ENCODE measurements at places on chromosomes 11 and 22.

DNA sequence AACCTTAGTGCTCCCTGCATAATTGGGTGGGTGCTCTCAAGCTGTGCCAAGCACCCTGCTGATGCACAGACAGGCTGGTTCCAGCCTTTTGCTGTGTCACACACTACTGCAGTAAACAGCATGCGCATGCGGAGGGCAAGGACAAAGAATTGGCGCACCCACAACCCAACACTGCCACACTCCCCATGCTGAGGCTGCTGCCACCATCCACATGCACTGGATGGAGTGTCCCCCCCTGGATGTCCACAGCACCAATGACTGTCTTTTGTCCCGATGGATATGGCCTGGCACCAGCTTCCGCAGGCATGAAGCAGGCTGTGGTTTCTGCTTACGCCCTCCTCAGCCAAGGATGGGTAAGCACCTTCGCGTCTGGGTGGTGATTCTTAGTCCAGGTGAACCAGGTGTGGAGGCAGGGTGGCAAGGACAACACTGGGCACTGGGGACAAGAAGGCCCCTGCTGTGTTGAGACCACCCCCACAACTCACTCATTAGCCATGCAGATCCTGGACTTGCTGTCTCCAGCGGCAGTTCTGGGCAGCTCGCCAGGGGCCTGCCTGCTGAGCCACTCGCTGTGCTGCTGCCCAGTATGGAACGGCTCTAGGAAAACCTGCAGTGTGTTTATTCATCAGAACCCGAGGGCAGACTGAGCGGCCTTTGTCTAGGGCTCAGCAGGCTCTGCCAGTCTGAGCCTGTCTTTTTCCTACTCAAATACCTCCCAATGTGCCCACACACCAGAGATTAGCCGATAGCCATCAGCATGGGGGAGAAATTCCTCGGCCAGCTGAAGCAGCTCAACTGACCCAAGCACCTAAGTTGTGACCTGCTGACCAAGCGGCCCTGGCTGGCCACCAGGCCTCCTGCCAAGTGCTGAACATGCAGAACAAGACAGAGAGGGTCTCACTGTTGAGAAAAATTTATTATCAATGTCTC is 8.2 kb upstream of the NAP1L4 start:
- no peak for DNase-seq

GRCh38 chr11:71222318-71223080 is 29.9 kb downstream of the SHANK2 start:
- no peak for DNase-seq

DNA sequence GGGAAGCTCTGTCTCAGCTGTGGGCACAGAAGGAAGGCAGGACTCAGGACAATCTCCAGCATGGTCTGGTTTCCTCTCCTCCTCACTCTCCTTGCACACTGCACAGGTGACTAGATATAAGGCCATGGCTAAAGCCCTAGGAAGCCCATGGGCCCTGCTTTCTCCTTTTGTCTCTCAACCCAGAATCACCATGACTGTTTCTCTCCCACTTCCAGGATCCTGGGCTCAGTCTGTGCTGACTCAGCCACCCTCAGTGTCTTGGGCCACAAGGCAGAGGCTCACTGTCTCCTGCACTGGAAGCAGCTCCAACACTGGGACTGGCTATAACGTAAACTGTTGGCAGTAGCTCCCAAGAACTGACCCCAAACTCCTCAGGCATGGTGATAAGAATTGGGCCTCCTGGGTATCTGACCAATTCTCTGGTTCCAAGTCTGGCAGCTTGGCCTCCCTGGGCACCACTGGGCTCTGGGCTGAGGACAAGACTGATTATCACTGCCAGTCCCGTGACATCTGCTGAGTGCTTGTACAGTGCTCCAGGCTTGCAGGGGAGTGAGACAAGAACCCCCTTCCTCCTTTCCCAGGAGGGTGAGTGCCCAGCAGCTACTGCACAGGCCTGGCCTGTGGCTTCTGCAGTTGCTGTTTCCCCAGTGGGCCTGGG is 104.0 kb upstream of the TOP3B start:
- DNase-seq = no peak

GRCh38 chr22:44351685-44352377 is 39.1 kb upstream of the SHISAL1 start:
- no peak for DNase-seq

DNA sequence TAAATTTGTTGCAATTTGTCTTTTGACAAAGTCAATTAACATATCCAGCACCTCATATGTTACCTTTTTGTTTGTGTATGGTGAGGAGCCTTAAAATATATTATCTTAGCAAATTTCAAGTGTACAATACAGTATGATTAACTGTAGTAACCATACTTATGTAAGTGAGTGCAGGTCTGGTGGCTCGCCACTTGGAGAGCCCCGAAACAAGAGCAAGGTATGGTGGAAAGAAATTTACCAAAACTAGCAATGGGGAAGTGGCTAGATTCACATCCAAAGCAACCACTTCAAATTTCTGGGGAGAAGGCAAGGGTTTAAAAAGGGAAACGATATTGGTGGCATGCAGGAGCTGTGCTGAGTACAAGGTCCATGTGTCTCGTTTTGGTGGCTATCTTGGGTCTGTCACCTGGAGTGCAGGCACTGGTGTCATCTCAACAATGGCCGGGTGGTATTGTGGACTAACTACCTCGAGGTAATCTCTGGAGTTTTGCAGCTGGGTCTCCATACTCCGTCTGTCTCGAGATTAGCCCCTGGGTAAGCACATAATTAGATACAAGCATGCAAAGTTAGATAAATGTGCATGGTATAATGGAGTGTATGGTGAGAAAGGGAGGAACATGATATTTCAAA is 8.2 kb upstream of the FNBP4 start:
- no peak for DNase-seq

- DNase-seq = no peak
Measured at GRCh38 chr22:27580311-27580897, 221.2 kb downstream of the MN1 start.

- no peak for DNase-seq
Measured at GRCh38 chr11:124640666-124641065, 18.0 kb downstream of the TBRG1 start.

- DNase-seq = no peak
Measured at GRCh38 chr11:134644476-134645456, 232.7 kb upstream of the B3GAT1 start.

DNA sequence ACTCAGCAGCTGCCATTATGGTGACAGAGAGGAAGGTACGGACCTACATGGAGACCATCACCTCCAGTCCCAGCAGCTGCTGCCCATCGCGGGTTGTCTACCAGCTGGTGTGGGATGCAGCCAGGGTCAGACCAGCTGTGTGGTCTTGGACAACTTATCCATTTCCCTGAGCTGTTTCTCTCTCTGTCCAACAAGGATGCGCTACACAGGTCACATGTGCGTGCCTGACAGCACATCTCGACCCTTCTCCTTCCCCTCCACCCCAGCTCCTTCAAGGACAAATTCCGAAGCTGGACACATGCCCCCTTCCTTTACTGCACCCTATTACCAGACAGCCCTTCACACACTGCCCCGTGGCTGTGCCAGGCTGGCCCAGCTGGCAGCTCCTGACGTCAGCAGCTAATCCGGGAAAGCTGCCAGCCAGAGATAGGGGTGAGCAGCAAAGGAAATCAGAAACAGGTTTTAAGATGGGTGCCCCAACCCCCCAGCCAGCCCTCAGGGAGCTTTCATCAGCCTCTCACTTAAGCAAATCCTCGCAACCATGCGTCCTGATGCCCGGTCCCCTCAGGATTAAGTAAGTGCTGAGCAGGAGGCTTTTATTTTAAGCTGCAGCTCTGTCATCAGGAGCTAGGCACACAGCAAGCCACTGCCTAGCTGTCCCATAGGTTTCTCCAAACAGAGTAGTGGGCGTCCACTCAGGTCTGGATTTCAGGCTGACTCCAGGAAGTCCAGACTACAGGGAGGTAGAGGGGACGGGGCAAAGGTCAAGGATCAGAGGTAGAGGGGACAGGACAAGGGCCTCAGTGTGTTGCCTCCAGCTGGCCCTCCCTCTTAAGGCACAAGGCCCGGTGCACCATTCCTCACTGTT is 20.3 kb downstream of the TEF start:
- DNase-seq = no peak

GRCh38 chr11:41775296-41775695 is 315.8 kb upstream of the LRRC4C start:
- no peak for DNase-seq

DNA sequence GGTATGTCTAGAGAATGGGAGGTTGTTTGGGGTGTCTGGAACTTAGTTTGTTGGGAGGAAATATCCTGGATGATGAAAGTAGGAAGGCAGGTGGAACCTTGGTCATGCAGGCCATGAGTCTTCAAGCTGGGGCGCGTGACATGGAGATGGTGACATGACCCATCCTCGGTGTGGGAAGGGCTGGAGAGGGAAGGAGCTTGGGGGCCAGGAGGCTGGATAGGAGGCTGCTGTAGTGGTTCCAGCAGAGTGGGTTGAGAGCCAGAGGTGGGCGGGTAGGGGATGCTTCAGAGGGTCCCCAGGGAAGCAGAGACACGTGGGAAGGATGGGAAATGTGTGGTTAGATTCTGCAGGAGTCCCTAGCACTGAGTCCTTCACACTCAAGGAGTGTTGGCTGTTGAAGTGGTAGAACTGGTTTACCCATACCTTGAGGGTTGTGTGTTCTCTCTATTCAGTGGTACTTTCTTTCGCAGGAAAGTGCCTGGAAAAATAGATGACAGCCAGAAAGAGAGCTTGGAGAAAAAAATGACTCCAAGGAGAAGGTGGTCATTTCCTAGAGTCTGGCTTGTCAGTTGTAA is 56.8 kb downstream of the LDLRAD3 start:
- DNase-seq = no peak

DNA sequence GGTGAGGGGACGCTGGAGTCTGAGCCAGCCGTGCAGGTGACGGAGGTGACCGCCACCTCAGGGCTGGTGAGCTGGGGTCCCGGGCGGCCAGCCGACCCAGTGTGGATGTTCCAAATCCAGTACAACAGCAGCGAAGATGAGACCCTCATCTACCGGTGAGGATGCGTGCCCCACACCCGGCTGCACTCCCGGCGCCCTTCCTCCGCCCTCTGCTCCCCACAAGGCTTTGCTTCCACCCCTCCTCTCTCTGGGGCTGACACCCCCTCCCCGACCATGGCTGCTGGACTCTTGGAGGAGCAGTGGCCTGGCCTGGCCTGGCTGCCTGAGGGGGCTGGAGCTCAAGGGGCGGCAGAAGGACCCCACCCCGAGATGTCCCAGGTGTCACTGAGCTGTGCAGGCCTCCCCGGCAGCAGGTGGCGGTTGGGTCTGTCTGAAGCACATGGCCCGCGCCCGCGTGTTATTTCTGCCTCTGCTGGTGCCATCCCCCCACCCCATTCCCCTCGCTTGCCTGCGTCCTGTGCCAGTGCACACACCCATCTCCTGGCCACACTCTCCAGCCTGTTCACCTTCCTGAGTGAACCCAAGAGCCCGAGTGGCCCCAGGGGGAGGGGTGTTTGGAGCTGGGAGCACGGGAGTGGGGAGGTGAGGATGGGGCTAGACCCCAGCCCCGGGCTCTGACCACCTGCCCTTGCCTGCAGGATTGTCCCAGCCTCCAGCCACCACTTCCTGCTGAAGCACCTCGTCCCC is 2.2 kb downstream of the LRFN4 start:
- DNase-seq = no peak

DNA sequence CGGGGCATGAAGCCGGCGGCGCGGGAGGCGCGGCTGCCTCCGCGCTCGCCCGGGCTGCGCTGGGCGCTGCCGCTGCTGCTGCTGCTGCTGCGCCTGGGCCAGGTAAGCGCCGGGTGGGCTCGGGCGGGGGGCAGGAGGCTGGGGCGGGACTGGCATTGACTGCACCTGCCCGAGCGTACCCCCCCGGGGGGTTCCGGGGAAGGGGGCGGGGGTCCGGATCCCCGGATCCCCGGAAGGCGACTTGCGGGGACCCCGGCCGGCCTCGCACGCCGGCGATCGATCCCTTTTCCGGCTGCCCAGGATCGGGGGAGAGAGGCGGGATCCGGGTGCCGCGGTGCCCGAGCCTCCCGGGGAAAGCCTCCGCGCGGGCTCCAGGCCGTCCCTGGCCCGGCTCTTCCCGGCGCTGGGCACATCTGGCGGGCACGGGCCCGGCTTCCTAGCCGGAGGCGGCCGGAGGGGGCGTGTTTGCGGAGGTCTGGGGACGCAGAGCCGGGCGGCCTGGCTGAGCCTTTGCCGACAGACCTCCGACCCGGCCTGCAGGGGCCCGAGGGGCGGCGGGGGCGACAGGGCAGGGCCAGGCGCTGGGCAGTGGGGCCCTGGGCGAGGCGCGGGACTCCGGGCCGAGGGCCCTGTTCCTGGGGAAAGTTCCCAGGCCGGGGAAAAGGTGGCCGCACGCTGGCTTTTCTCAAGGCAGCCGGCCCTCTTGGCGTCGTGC is 705 bp downstream of the PTPRJ start:
- DNase-seq = no peak

GRCh38 chr11:13480198-13480597 is 15.6 kb downstream of the PTH start:
- no peak for DNase-seq

- no peak for DNase-seq
Measured at GRCh38 chr22:30224161-30224857, 22.2 kb downstream of the LIF start.

- no peak for DNase-seq
Measured at GRCh38 chr22:48961705-48962104, 866.0 kb downstream of the BRD1 start.

GRCh38 chr11:66339162-66339675 is 3.0 kb upstream of the RIN1 start:
- no peak for DNase-seq

DNA sequence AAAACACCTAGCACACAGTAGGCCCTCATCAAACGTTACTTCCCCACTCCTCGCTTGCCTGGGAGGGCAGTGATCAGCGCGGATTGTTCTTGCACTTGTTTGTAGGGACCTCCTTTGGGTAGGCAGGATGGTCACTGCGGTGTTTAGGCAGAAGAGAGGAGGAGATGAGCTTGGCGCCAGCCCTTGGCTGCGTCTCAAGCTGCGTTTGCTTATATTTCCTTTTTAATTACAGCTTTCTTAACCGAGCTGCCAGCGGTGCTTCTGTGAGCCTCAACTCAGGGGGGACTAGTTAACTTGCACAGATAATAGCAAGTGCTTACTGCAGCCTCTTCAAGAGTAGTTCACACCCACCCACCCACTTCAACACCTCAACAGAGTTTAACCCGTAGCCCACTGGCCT is 15.1 kb downstream of the IFT27 start:
- DNase-seq = no peak

DNA sequence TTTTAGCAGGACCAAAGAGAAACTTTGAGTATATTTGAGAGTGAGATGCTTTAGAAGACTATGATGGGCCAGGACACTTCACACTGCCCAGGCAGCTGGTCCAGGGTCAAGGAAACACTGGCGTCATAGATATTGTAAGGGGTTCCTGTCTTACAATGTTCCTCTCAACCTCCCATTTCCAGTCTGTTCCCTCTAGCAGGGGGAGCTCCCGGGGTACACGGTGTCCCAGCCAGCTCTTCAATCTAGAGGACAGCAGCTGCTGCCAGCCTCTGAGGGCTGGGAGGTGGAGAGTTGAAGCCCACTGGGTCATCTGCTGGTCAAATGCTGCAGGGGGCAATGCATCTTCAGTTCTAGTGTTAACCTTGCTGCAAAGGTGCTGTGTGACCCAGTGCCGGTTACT is 40.7 kb upstream of the TIMP3 start:
- DNase-seq = no peak

Measured in stimulated activated CD4-positive, alpha-beta T cell treated with anti-CD3 and anti-CD28 coated beads, Interleukin-1b, Interleukin-23, amount 100 ng/mL, for 1 hour (primary cell).